ENCODE measurements at places on chromosomes 3 and 15.
A peak's percentile ranks its signal among the peaks of the same experiment; 100 is the strongest.

GRCh38 chr3:52215351-52215750 is 10.1 kb downstream of the TLR9 start:
- no peak for DNase-seq

DNA sequence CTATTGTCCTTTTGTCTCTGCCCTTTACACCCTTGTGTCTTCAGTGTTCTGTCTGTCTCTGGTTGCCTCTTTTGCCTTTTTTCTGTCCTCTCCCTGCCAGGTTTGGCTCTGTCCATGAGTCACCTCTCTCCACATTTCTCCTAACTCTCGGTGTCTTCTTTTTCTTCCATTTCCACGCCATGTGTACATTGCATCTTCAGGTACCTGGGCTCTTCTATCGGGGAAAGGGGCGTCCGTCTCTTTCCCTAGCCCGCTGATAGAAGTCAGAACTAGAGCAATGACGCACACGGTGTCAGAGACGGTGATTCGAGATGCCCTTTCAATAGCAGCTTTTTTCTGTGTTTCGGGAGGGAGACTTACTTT is 641 bp downstream of the OPA1 start:
- DNase-seq, result peak; percentile 34

- DNase-seq, result no peak
These were observed 3.1 kb downstream of the MELTF start for GRCh38 chr3:197026481-197026866.

DNA sequence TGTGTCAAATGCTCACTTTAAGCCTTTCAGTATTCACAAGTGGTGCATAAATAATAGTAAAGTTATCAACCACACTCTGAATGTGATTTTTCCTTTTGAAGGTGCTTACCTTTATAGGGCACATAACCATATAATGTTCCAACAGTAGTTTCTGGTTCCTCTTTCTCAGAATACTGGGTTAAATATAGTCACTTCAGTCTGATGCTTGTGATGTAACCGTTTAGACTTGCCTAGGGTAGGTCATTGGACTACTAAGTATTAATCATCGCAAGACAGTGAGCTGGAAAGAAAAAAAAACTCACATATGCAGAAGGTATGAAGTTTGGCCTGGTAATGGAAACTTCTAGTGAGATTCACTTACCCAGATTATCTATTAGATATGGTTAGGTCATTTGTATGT is 1.9 kb downstream of the KBTBD8 start:
- DNase-seq, result peak; percentile 93

- no peak for DNase-seq
These were observed 103.6 kb upstream of the ICE2 start for GRCh38 chr15:60582370-60583036.
